Brain microvascular endothelial cell (primary cell): ENCODE measurements at places on chromosomes 12 and 14.

DNA sequence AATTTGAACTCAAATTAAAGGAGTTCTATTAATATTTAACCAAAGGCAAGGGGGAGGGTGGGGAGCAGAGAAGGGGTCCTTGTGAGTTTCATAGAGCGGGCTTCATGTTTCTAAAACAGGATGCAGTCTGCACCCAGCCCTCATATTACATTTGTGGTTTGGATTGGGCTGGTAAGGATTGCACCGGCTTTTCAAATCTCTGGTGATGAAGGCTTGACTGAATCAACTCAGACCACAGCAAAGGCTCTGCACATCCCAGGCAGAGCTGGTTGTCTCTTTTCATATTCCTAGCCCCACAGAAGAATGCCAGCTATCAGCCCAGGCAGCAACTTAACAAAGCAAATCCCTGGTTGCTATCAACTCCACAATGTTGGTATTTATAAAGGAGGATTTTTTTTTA is 1221.4 kb downstream of the VRK1 start:
- no peak for DNase-seq

GRCh38 chr12:40632933-40633332 is 59.3 kb upstream of the CNTN1 start:
- DNase-seq = no peak

DNA sequence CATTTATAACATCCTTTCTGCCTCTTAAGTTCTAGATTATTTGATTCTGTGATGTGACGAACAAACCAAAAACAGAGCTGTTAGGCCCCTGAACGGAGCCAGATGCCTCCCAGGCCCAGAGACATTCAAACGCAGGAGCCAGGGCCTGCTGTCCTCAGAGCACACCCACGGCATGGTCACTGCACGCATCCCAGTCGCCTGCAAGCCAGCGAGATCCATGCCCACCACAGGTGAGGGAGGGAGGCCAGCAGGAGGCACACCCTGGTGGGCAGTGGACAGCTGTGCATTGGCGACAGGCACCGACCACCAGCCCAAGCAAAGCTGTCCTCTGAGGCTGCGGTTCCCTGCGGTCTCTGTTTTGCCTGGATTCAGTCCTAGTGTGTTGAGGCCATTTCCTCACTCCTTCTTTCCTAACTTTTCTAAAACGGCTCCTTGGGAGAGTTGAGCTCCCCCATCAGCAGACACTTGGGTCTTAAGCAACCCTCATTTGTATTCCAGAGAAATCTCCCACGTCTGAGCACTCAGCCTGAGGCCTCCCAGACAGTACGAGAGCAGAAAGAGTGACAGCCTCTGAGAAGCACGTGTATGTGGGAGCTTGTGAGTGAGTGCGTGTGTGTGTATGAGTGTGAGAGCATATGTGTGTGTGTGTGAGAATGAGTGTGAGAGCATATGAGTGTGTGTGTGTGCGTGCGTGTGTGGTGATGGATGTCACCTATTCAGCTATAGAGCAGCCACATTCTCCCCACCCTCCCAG is 81.2 kb downstream of the CHGA start:
- DNase-seq = no peak

- no peak for DNase-seq
Measured at GRCh38 chr12:24852420-24852819, 96.5 kb downstream of the BCAT1 start.

DNA sequence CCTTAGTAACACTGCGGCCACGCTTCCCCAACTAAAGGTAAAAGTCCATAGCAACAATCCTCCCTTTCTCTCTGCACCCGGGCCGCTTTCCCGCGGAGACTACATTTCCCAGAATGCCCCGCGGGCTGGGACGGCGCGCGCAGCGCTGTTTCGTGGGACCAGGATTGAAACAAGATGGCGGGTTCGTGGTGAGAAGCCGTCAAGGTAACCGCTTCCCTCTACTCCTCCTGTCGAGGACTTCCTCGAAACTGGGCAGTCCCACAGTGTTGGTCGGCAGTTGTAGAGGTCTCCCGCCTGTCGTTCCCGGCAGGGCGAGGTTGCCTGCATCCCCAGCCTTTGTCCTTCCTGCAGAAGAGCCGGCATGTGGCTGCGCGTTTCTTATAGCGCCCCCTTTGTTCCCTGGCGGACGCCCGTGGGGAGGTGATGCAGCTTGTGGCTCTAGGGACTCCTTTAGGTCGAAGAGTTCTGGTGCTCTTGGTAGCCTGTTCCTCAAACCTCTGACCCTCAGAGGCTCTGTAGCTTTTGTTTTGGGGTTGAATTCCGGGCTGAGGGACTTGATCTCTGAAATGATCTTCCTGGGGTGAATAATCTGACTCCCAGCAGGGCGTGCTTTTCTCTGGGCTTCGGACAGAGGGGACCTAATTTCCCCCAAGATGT is at the start of gene MRPL42:
TSS of gene MRPL42 (plus strand) at position 164 of the 657 bp plus-strand sequence. CDS start 1,772 bp downstream, outside the sequence.
- DNase-seq = peak; percentile 89

DNA sequence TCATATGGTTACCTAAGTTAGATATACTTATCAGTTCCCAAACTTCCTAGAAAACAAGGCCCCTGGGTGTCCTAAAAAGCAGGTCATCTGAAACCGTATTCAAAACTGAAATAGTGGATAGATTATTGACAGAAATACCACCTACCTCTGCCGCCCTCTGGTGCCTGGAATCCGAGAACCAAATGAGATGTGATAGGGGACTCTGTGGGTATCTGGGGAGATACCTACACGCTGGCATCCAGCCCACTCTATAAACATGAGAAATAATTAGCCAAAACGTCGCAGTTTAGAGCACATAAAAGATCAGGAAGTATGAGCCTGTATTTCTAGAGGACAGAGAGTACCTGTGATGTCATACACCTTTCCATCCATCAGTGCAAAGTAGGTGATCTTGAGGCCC is 4.4 kb downstream of the ORMDL2 start:
- DNase-seq = no peak

DNA sequence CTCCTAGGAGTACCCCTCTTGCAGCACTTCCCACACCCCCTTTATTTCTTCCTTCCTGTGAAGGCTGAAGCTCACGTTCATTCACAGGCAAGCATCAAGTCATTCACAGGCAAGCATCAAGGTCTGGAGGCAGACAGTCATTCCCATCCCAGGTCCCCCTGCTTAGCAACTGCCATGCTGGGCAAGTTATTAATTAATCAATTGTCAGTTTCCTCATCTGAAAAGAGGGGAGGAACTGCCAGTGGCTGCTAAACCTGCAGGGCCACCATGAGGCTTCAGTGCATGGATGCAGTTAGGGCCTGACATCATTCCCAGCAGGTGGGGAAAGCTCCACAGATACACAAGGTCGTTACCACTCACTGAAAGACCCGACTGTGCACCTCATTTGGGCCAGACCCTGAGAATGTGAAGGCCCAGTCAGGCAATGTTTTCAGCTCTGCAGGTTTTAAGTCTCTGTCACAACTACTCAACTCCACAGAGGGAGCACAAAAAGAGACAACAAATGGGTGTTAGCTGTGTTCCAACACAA is 85.0 kb upstream of the GPR68 start:
- no peak for DNase-seq

DNA sequence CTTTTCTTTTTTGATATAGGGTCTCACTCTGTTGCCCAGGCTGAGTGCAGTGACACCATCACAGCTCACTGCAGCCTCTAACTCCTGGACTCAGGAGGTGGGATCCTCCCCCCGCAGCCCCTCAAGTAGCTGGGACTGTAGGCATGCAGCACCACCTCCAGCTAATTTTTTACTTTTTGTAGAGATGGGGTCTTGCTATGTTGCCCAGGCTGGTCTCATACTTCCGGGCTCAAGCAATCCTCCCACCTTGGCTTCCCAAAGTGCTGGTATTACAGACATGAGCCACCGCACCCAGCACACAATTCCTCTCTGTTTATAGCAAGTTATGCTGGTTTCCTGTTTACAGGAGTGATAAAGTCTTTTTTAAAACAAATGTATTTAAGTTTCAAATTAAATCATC is 39.5 kb upstream of the HIF1A start:
- DNase-seq = no peak

DNA sequence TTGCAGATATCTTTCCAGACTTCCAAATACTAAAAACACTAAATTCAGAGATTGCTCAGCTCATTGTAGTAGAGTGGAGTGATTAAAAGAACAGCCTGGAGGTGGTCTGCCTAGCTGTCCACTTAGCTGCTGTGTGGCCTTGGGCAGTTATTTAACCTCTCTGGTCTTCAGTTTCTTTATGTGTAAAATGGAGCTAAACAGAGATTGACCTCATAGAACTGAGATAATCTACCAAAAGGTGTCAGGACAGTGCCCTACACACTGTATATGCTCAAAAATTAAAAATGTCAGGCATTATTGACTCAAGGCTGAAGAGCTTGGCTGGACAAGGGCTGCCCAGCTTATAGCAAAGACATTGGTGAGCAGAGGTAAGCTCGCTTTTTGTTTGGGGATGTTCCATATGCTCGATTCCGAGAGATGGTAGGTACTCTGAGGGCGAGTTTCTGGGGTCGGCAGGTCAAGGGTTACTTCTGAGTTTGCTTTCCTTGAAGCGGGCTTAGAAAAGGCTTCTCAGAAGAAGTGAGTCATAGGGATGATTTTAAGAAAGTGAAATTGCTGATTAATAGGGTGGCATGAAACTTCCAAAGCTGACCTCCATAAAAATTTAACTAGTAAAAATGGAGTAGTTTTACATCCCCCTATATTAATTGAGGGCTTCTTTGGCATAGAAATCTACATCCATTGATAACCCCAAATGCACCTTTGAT is 107.5 kb downstream of the GPATCH2L start:
- no peak for DNase-seq

- DNase-seq = no peak
Measured at GRCh38 chr12:57781244-57781643, 1.3 kb upstream of the TSFM start.

DNA sequence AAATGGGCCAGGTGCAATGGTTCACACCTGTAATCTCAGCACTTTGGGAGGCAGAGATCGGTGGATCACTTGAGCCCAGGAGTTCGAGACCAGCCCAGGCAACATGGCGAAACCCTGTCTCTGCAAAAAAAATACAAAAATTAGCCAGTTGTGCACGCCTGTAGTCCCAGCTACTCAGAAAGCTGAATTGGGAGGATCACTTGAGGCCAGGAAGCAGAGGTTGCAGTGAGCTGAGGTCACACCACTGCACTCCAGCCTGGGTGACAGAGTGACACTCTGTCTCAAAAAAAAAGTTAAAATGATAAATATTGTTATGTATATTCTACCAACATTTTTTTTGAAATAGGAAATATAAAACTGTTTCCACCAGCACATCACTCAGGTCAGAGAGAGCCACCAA is 64.9 kb downstream of the NDUFA12 start:
- no peak for DNase-seq
